ENCODE measurements at places on chromosomes 4 and X.

DNA sequence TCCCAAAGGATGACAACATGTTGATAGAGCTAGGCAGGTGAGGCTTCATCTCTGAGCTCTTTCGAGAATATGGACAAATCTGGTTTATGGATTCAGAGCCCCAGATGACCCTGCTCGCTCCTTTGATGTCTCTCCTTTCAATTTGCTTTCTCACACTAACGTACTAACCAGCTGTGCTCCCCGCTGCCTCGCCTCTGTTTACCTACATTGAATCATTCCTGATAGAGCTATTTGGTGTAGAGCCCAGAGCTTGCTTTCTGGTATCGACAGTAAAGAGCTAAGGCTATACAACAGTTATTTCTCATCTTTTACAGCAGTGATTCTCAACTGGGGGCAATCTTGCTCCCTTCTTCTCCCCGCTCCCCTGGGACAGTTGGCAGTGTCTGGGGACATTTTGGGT, 8.9 kb upstream of the PHKA2 start:
- no peak for DNase-seq

DNA sequence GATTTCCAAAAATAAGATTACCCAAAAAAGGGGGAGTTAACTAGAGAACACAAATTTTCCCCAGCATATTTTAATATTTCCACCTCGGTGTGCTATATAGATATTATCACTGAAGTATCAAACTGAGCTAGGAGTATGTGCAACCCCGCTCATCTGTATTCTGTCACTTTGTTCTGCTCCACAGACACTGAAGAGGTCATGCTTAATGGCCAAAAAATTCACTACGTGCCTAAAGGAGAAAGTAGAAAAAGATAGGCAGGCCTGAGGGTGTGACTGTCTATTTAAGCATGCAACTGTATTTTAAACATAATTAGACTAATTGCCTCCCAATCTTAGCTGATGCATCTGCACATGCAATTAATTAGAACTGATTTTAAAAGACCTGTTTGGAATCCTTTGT, 24.5 kb downstream of the SH3RF1 start:
- DNase-seq: no peak

GRCh38 chr4:70614184-70614555, 14.4 kb upstream of the ENAM start:
- DNase-seq: no peak

GRCh38 chrX:5810636-5811035, 418.0 kb downstream of the NLGN4X start:
- DNase-seq: no peak
